NCI-H526 (cell line): ENCODE measurements at places on chromosomes 7 and 10.
A peak's percentile ranks its signal among the peaks of the same experiment; 100 is the strongest.

DNA sequence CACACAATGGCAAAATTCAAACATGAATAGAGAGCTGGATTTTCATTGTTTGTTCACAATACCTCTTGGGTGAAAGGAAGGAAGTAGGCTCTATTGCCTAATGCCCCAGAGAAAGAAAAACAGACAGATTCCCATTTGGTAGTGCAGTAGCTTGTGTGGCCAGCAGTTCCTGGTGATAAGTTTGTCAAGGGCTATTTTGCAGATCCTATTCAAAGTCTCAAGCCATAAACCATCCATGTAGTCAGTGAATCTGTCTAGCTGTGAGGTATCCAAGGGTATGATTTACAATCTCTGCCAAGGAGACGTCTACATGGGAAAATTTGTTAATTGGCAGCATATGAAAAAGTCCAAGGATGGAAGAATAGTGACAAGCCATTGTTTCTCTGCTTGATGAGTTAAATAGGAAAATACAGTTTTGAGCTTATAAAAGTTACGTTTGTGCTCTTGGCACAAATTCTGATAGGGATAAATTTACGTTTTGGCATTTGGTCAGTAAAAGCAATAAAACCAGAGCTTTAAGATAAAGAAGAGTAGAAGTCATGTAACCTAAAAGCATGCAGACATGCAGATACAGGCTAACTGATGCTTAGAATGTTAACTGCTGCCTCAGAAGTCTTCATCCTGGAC lies 269.1 kb downstream of the GATA3 start:
- no peak for DNase-seq

- DNase-seq, result no peak
These were observed 523.9 kb downstream of the ADRA2A start for GRCh38 chr10:111600772-111601171.

- DNase-seq, result no peak
These were observed 557 bp downstream of the HOXA11 start for GRCh38 chr7:27184337-27185012.

- no peak for DNase-seq
These were observed 243.1 kb downstream of the KIAA1217 start for GRCh38 chr10:24452030-24452429.

DNA sequence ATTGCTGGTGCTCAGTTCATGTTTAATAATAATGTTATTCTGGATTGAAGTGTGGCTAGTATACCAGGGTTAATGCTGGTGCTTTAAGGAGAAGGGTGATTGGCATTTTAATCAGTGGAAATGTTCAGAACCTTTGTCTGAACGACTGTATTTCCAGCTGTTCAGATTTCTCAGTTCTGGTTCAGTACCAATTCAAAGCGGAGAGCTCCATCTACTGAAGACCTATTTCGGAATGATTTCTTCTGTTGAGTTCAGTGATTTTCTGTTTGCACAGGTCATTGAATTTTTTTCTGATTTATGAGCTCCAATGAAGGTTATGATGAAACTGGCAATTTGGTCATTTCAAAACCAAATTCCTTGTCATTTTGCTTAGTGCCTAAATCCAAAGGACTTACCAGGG lies 160.1 kb downstream of the EXOC4 start:
- no peak for DNase-seq

DNA sequence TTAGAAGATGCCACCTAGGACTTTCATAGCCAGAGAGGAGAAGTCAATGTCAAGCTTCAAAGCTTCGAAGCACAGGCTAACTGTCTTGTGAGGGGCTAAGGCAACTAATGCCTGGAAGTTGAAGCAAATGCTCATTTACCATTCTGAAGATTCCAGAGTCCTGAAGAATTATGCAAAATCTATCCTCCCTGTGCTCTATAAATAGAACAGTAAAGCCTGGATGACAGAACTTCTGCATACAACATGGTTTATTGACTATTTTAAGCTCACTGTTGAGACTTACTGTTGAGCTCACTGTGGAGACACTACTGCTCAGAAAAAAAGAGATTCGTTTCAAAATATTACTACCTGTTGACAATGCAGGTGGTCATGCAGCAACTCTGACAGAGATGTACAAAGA lies 28.6 kb downstream of the TNS3 start:
- DNase-seq, result no peak

DNA sequence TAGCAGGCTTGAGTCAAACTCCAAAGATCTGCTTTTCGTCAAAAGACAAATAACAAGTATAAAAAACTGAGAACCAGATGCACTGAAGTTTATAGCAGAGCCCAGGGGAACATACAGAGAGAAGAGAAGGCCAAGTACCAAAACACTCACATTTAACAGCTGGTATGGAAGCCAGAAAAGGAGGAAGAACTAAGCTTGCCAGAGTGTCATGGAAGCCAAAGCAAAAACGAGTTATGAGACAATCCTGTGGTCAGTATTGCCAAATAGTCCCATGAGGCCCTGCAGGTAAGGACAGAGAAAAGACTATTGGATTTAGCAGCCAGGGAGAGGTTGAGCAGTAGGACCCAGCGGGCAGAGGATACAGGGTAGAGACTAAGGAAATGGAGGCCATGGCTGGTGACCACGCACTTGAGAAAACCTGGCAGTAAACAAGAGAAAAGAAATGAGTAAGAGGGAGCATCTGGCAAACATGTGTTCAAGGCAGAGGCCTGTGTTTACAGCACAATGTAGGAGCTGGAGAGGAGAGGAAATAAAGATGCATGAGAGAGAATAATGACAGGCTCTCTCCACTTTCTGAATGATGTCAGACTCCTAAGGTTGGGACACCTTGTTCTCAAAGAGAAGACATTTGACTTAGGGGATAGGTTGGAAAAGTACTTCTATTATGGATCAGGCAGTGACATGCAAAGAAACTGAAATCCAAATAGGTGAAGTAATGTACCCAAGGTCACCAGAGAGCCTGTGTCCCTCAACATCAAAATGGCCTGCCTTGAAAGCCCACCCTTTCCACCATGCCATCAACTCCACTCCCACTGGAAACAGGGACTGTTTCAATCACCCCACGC lies 9.1 kb downstream of the CREB3L2 start:
- no peak for DNase-seq

GRCh38 chr10:68826764-68827591 lies at the start of gene STOX1:
STOX1 (plus strand) TSS chr10:68827531; CDS start chr10:68827624, 93 bp downstream.
- DNase-seq, result peak; percentile 82

GRCh38 chr7:75040512-75040911 lies 33.1 kb downstream of the RCC1L start:
- no peak for DNase-seq

DNA sequence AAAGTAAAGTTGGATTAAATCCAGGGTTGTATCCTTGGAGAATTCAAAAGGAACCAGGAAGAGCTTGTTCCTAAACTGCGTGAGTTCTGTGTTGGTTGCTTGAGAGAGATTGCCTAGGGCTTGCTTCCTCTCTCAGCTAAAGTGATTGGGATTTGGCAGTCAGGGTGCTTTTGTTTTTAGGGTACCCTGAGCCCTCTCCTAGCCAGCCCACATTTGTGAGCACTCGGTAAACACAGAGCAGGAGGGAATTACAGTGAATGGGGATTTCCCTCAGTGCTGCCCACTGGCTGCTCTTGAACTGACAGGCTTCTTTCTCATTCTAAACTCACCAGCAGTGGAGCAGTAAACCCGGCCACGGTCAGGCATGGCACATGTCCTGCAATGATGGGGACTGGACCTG lies 146.9 kb downstream of the TPST1 start:
- no peak for DNase-seq

- no peak for DNase-seq
These were observed 29.5 kb downstream of the NAMPT start for GRCh38 chr7:106255246-106255645.

DNA sequence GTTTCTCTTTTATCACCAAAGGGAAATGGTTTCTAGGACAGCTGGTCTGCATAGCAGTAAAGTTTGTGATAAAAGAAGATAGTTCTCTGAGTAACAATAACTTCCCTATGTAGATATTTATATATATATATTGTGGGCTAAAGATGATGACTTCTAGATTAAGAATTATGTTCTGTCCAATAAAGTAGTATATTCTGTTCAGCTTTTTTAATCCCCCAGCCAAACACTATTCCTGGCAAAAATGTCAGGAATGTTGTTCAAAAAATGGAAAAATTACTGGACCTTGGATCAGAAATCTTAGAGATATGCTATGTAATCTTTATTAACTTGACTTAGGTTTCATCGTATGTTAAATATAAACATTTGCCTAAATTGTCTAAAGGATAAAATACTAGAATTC lies 136.3 kb upstream of the GNAI1 start:
- no peak for DNase-seq

GRCh38 chr7:31850601-31851000 lies 163.6 kb downstream of the PPP1R17 start:
- no peak for DNase-seq

- no peak for DNase-seq
These were observed 429.0 kb upstream of the LRGUK start for GRCh38 chr7:133698127-133698526.

- DNase-seq, result no peak
These were observed 80.4 kb downstream of the TCF7L2 start for GRCh38 chr10:113030453-113030852.

DNA sequence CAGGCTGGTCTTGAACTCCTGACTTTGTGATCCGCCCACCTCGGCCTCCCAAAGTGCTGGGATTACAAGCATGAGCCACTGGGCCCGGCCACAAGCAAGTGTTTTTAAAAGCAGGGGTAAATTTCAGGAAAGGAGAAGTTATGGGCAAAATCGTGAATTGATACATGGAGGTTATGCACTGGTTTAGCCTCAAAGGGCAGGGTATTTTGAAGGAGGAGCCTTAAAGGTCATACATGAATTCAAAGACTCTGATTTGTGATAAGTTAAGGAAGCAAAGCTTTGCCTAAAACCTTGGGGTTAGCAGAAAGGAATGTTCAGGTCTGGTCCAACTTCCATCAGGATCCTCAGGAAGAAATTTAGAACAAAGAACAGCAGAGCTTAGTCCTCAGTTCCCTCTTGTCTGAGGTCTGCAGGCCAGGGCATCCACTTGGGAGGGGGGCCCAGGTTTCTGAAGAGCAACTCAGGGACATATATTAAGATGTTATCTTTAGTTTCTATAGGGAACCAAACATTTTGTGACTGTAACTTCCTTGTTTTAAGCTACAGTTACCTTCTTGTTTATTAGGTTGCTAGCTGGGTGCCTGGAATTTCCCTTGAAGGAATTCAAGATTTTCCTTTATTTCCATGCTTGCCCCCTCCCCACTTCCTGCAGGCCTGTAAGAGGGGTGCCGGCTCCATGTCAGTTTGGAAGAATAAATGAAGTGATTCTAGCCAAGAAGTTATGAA lies 2.8 kb upstream of the REPIN1 start:
- DNase-seq, result no peak

DNA sequence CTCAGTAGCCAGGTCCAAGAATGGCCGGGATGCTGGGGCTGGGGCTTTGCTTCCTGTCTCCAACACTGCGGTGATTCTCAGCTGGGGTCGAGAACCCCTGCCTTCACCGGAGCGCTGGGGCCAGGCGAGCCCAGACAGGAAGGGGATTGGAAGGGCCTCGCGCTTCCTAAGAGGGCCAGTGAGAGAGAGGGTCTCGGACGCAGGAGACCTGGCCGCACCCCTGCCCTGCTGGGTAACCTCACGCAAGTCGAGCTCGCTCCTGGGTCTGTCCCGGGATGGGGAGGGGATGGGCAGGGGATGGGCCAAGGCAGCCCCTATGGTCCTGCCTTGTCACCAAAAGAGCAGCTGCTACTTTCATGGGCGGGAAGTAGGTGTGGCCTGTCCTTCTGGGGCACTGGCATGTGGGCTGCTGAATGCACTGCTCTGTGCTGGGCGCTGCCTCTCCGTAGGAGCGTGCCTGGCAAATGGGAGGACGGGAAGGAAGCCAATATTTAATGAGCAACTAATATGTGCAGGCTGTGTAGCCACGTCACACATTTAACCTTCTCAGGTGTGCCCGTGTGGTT lies 20.0 kb downstream of the KCNK18 start:
- no peak for DNase-seq

GRCh38 chr7:96869538-96869937 lies 135.8 kb upstream of the DLX6 start:
- no peak for DNase-seq

- peak; percentile 84 for DNase-seq
These were observed 1.1 kb upstream of the ITGB8 start for GRCh38 chr7:20329389-20330238.

DNA sequence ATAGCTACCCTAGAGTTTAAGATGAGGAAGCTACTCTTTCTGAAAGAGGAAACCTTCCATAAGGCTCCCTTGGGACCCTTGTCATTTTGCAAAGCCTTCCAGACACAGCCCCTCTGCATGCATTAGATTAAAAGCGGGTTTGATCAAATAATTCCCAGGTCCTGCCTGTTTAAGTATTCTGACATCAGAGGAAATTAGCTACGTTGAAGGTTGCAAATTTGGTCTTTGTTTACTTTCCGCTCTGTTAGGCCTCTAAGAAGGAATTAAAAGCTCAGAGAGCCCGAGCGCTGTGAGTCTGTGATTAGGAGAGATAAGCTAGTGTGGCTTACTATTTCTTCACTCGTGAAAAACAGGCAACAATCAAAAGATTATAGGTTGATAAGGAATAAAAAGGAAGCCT lies 1.4 kb upstream of the THSD7A start:
- peak; percentile 81 for DNase-seq

- DNase-seq, result no peak
These were observed 54.4 kb downstream of the PROSER2 start for GRCh38 chr10:11877591-11877905.

GRCh38 chr7:110317541-110318265 lies 773.2 kb upstream of the LRRN3 start:
- DNase-seq, result no peak

- no peak for DNase-seq
These were observed 111.6 kb downstream of the RBM20 start for GRCh38 chr10:110755781-110756180.

GRCh38 chr7:135192914-135193536 lies 18.3 kb downstream of the WDR91 start:
- no peak for DNase-seq

DNA sequence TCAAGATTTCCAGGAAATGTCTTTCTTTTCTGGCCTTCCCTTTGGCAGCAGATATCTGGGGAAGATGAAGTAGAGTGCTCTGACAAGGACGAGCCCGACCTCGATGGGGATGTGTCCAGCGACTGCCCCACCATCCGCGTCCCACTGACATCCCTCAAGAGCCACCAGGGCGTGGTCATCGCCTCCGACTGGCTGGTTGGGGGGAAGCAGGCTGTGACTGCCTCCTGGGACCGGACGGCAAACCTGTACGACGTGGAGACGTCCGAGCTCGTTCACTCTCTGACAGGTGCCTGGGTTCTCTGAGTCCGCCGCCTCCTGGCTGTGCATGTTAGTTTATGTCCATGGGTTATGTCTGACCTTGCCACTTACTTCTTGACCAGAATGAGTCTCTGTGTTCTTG lies 47.4 kb downstream of the WDR37 start:
- no peak for DNase-seq

- DNase-seq, result no peak
These were observed 31.1 kb downstream of the PLXDC2 start for GRCh38 chr10:19847321-19847720.

GRCh38 chr10:74255214-74255613 lies 104.2 kb downstream of the ADK start:
- no peak for DNase-seq
